ENCODE measurements at places on chromosomes 12 and 14.

DNA sequence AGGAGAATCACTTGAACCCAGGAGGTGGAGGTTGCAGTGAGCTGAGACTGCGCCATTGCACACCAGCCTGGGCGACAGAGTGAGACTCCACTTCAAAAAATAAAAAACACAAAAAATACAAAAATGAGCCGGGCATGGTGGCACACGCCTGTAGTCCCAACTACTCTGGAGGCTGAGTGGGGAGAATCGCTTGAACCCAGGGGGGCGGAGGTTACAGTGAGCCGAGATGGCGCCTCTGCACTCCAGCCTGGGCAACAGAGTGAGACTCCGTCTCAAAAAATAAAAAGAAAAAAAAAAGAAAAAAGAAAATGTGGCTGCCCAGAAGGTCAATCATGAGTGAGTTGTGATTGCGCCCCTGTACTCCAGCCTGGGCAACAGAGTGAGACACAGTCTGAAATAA, 9.2 kb downstream of the DNAJC22 start:
- DNase-seq: no peak

DNA sequence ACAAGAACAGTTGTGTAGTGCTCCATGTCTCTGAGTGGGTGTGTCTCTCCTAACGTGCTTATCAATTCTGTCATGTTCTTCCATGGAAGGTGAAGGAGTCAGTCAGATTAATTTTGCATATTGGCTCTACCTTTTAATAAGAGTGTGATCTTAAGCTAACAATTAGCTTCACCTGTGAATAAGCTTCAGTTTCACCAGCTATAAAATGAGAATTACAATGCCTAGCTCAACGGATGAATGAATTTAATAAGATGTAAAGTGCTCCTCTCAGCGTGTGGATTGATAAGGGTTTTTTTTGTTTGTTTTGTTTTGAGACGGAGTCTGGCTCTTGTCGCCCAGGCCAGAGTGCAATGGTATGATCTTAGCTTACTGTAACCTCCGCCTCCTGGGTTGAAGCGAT, 32.7 kb downstream of the CCDC175 start:
- DNase-seq: no peak

DNA sequence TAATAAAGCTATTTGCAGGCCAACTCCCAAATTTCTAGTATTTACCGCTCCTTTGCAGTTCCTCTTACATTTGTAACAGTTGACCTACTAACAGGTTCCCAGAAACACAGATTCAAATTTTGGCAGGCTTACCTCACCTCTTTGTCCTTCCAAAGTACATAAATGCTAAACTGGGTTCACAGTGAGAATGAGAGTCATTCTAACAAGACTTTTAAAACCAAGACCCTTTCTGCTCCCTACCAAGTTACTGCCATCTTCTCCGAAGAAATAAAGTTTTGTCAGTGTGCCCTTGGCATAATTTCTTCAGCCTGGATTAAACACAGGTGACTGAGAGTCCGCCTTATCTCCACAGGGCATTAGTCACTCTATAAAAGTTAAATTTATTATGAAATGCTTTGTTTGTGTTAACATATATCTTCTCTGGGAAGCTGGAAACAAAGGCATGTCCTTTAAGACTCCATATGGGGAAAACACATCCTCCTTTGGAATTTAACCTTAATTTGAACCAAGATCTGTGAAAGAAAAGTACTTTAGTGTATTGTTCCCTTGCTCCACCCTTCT, 28.2 kb downstream of the FOXA1 start:
- DNase-seq: no peak

DNA sequence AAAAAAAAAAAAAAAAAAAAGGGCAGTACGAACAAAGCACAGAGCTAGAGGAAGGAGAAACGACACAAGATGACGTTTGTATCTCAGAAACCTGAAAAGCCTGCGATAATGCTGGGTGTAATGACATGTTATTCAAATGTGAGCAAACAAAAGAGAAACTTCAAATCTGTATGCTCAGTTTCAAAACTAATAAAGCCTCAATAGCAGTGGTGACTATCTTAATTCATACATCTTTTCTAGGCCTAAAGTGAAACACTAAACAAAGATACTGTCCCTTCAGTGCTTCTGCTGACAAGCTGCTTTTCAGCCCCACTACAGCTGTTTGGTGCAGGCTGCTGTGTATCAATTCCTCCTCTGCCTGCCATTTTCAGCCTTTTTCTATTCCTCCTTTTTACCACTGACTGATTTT, 15.8 kb downstream of the ITPR2 start:
- no peak for DNase-seq

DNA sequence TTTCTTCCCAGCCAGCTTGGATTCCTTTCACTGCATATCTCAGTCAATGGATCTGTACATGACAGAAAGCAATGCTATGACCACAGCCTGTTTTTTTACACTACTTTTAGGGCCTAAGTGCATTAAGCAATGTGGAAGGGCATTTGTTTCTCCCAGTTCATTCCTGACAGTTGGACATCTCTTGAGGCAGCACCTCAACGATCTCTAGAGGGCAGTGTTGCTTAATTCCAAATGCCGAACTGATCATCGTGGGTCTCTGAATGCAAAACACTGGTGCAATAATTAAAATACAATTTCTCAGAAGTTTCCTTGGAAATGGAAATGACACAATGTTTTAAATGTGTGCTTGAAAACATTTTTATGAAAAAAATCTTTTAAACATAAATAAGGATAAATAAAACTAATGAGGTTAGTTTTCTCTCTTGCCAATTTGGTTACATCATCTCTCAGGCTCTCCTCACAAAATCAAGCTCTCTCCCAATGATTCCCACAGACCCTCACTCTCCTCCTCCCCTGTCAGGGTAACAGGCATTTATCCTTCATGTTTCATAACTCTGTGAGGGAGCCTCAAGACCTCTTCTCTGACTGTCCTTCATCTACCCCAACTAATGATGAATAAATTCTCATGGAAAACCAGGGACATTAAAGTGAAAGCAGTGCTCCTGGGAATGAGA, 192.4 kb upstream of the SLC16A7 start:
- DNase-seq: peak; percentile 49

DNA sequence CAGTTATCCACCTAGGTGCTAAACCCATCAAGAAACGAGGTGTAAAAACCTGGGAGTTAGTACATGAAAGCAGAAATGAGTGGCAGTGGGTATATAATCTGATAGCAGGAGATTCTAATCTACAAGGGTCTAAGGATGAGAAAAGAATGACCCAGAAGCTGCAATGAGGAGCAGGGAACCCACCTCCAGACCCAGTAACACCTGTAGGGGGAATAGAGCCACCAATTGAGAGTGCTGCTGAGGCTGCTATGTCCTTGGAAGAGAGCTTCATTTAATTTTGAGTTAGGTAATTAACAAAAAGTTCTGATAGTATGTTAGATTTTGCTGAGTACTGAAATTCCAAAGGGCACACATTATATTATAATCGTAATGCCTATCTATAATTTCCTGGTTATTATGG, 89.8 kb downstream of the KITLG start:
- no peak for DNase-seq

GRCh38 chr12:107955966-107956643, 173.0 kb upstream of the WSCD2 start:
- no peak for DNase-seq

DNA sequence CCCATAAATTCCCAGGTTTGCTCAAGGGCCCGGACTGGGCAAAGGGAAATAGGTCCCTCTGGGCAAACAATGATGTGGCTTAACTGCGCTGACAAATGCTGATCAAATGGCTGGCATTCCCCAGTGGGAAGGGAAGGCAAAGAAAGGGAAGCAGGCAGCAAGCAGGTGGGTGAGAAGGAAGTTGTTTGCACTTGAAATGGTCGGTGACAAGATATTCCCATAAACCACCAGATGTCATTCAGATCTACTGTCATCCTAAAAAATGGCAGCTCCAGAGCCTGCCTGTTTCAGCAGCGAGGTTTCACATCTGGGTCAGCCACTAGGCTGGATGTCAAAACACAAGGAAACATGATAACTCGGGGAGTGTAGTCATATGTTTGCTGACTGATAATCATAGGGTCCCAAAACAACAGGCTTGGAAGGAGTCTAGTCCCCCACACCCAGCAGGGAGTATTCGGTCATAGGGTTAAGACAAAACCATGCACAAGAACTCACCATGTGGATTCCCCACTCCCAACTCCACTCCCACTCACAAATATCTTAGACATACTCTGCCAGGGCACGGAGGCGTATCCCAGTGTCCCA, 37.9 kb upstream of the MDM1 start:
- DNase-seq: no peak

DNA sequence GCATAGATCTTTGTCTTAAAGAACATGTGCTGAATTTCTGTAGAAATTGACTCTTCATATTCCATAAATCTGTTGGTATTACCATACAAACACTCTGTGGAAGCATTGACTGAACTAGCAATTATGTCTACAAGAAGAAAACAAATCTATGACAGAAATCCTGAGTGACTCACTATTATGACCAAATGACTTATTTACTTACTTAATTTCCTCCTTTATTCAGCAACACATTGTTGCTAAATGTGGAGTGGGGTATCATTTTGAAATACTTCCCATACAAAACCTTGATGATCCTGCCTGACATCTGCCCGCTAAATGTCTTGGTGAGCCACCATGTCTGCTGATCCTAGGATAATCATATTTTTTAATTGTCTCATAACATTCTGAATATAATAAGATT, 99.1 kb upstream of the SLCO1C1 start:
- no peak for DNase-seq

DNA sequence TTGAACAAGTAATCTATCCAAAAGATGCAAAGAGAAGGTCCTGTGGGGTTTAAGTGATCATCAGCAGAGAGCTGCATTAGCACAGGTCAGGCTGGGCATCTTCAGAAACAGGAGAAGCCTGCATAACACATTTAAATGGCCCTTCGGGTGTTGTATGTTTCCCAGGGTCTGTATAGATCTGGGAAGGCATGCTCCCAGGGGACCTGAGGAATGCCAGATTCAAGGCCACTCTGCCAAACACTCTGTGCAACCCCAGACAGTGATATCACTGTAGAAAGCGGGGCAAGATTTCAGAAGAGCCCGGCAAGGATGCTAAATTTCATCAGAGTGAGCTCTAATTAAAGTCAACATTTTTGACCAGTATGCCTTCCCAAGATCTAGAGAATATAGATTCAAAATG, 92.9 kb downstream of the ARMH4 start:
- no peak for DNase-seq

- DNase-seq: peak; percentile 30
These were observed 22.9 kb downstream of the JKAMP start for GRCh38 chr14:59507063-59507751.

Data from fibroblast of lung (primary cell).